Thyroid gland (tissue), 4 donors: ENCODE measurements at places on chromosomes 6 and 20. TPM values are rescaled to one million over a fixed set of nuclear protein-coding genes. Genes with fewer than 3 reads are reported as not detected.

- peaks cover 11% of the 10 kb centered on the region for H3K4me1 ChIP-seq
- no peak overlapping the region for H3K4me3 ChIP-seq
- H3K36me3 ChIP-seq, result no peaks in the 10 kb centered on the region
- DNase-seq, result peak; percentile 72
These were observed 55.0 kb downstream of the PPP1R3G start for GRCh38 chr6:5139828-5140771.

- H3K4me3 ChIP-seq, result no peak overlapping the region
- DNase-seq, result no peak
- H3K27ac ChIP-seq, result no peak overlapping the region
- no peaks in the 10 kb centered on the region for H3K4me1 ChIP-seq
- H3K27me3 ChIP-seq, result no peaks in the 10 kb centered on the region
These were observed 345.9 kb downstream of the ARHGAP18 start for GRCh38 chr6:129364037-129364436.

DNA sequence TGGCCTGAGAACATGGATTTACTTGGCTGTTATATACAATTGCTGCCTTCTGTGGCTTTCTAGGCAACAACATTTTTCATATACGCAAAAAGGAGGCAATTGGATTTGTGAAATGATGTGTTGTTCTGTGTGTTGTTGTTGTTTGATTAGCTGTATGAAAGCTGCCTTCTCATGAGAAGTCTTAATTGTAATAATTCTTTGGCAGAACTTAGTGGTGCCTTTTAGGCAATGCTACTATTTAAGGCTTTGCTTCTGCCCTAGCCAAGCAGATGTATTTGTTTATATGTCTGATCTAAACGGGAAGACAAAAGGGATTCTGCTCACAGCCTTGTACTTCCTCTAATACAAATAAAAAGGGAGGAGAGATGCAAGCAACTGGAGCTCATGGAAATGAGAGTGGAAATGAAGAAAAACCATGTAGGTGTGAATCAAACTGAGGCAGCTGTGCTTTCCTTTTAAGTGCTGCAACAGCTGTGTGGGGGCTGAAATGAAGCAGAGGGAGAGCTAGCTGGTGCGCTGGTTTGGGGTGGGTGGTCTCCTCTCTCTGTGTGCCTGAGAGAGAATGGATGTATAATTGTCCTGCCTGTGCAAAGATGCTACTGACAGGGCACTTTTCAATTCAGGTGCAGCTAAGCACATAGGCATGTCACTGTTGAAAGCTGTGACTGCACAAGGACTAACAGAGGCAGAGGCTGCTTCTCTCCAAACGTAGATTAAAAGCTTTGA lies 386.9 kb upstream of the MAN1A1 start:
- H3K36me3 ChIP-seq, result no peaks in the 10 kb centered on the region
- no peak overlapping the region for H3K4me3 ChIP-seq
- H3K27me3 ChIP-seq, result no peaks in the 10 kb centered on the region
- no peaks in the 10 kb centered on the region for H3K4me1 ChIP-seq

- no peak overlapping the region for H3K4me3 ChIP-seq
- H3K36me3 ChIP-seq, result no peaks in the 10 kb centered on the region
- H3K4me1 ChIP-seq, result no peaks in the 10 kb centered on the region
- H3K27me3 ChIP-seq, result no peaks in the 10 kb centered on the region
- H3K27ac ChIP-seq, result no peak overlapping the region
These were observed 289.2 kb downstream of the CLIC5 start for GRCh38 chr6:45726444-45726843.

Gene KHDC1L
- total RNA-seq, result not detected

Gene TRERF1
- 3.1 TPM for total RNA-seq

Gene HLA-DPA1
- total RNA-seq, result 56.8 TPM

Gene CAPN11
- total RNA-seq, result 1.7 TPM

DNA sequence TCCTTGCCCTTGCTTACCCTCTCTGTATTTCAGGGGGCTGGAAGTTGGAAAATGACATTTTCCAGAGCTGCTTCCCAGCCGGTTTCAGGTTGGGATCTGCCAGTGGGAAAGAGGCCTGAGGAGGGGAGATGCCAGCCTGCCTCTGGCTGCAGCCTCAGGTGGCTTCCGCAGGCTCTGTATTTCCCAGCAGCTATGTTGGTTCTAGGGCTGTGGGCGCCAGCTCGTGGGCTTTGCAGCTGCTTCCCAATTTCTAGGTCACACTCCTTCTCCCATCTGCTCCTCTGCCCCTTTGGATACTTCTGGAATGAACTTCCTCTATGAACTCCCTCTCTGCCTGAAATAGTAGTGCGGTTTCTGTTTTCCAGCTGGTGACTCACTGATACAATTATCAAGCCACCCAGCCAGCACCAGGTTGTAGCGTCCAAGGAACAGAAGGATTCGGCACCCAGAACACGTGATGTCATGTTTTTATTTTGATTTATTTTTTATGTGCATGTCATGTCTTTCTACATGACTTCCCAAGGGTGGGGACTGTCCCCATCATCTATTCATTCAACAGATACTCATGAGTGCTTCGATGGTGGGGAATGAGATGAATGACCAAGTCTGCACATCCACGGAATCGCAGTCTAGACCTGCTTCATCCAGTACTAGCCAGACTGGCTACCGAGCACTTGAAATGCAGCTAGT lies 38.0 kb downstream of the TGM2 start:
- no peaks in the 10 kb centered on the region for H3K27me3 ChIP-seq
- no peaks in the 10 kb centered on the region for H3K36me3 ChIP-seq
- no peak overlapping the region for H3K4me3 ChIP-seq
- H3K27ac ChIP-seq, result no peak overlapping the region
- peaks cover 35% of the 10 kb centered on the region for H3K4me1 ChIP-seq

Gene GJA10
- not detected for total RNA-seq

Gene BPIFA1
- not detected for total RNA-seq

- no peak overlapping the region for H3K4me3 ChIP-seq
- no peaks in the 10 kb centered on the region for H3K27me3 ChIP-seq
- no peak for DNase-seq
- no peaks in the 10 kb centered on the region for H3K4me1 ChIP-seq
- H3K36me3 ChIP-seq, result no peaks in the 10 kb centered on the region
These were observed 541.0 kb upstream of the ADGRB3 start for GRCh38 chr6:68094070-68094469.

- H3K4me3 ChIP-seq, result no peak overlapping the region
- H3K4me1 ChIP-seq, result no peaks in the 10 kb centered on the region
- DNase-seq, result no peak
- no peaks in the 10 kb centered on the region for H3K27me3 ChIP-seq
- H3K27ac ChIP-seq, result no peak overlapping the region
These were observed 82.6 kb upstream of the PREP start for GRCh38 chr6:105485456-105485855.

Gene WFDC13
- not detected for total RNA-seq

DNA sequence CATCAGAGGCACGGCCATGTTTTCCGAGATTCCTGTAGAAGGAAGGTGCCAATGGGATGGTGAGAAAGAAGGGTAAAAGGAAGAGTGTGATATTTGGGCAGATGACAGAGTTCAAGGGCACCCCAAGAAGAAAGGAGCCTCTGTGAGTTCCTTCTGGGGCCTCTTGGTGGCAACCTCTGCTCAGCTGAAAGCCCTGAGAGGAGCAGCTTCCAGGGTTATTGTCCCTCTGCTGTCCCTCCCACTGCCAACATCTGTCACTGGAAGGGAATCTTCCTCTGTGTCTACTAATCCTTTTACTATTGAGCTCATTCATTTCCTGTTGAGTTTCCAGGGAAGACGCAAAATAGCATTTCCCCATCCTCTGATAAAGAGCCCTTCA lies 40.0 kb upstream of the KCNK16 start:
- peaks cover 5% of the 10 kb centered on the region for H3K4me1 ChIP-seq
- H3K4me3 ChIP-seq, result no peak overlapping the region
- no peaks in the 10 kb centered on the region for H3K27me3 ChIP-seq
- no peak for DNase-seq
- no peaks in the 10 kb centered on the region for H3K36me3 ChIP-seq
- no peak overlapping the region for H3K27ac ChIP-seq

Gene NRM
- total RNA-seq, result 3.5 TPM

DNA sequence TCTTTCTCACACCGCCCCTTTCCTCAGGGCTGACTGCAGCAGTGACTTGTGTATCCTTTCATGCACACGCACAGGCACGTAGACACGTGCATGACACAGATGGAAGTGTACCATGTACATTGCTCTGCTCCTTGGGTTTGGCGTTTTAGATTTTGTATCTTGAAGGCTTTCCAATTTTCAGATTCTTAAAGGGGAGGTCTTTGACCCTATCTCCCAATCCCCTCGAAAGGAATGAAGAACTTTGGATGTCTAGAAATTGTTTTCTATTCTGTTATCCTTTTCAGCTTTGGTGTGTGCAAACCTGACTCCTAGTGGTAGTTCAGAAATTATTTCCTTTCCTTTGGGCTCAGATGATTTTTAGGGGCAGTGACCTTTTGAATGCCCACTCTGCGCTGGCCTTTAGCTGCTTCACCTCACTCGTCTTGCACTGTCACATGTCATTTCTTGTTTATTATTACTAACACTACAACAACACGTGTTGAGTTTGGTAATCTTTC lies 63.0 kb downstream of the HIVEP1 start:
- no peaks in the 10 kb centered on the region for H3K4me1 ChIP-seq
- no peak for DNase-seq
- H3K27ac ChIP-seq, result no peak overlapping the region
- no peak overlapping the region for H3K4me3 ChIP-seq

- no peak for DNase-seq
- H3K4me3 ChIP-seq, result no peak overlapping the region
- H3K36me3 ChIP-seq, result no peaks in the 10 kb centered on the region
- H3K4me1 ChIP-seq, result peaks cover 6% of the 10 kb centered on the region
- no peak overlapping the region for H3K27ac ChIP-seq
These were observed 102.7 kb downstream of the SLC23A2 start for GRCh38 chr20:4898282-4899244.

GRCh38 chr6:170269151-170269845 lies 21.6 kb downstream of the DLL1 start:
- H3K27me3 ChIP-seq, result no peaks in the 10 kb centered on the region
- peaks cover 9% of the 10 kb centered on the region for H3K4me1 ChIP-seq
- DNase-seq, result no peak
- no peak overlapping the region for H3K4me3 ChIP-seq

GRCh38 chr20:55058938-55059337 lies 583.5 kb downstream of the DOK5 start:
- H3K4me1 ChIP-seq, result no peaks in the 10 kb centered on the region
- no peaks in the 10 kb centered on the region for H3K36me3 ChIP-seq
- no peak overlapping the region for H3K4me3 ChIP-seq

- no peak overlapping the region for H3K4me3 ChIP-seq
- H3K27ac ChIP-seq, result no peak overlapping the region
- H3K36me3 ChIP-seq, result no peaks in the 10 kb centered on the region
- no peak for DNase-seq
- no peaks in the 10 kb centered on the region for H3K27me3 ChIP-seq
These were observed 5.7 kb upstream of the TRIM40 start for GRCh38 chr6:30130179-30130679.

DNA sequence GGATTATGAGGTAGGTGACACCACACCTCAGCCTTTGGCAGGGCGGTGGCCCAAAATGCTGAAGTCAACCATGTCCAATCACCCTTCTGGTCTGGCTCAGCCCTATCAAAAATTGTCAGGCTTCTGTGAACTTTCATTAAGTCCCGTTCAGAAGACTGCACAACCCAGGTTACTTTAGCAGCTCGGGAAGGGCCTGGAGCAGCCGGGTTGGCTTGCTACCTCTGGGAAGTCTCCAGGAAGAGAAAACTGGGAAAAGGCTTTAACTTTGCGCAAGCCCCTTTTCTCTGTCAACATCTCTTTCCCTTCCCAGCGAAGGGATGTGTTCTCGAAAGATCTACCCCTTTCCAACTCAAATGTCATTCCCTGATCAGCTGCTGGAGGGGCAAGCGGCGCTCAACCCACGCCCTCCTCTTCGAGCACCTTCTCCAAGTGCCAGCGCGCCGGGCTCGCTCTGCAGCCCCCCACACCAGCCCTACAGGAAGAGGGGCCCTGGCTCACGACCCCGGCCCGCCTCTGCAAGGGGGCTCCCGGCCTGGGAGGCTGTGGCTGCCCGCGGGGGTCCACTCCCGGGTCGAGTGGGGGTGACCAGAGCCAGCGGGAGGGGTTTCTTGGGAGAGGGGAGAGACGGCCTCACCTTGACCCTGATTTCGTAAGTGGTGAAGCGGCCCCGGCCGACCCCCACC lies 573 bp downstream of the SNX3 start:
- H3K4me3 ChIP-seq, result peak overlapping the region; percentile 99
- no peaks in the 10 kb centered on the region for H3K36me3 ChIP-seq
- H3K27ac ChIP-seq, result peak overlapping the region; percentile 99
- no peaks in the 10 kb centered on the region for H3K27me3 ChIP-seq

Gene CPNE1
- 152 TPM for total RNA-seq
